CD8-positive, alpha-beta memory T cell (primary cell): ENCODE measurements at places on chromosomes 12 and 14. TPM values are rescaled to one million over a fixed set of nuclear protein-coding genes. Genes with fewer than 3 reads are reported as not detected.
A peak's percentile ranks its signal among the peaks of the same experiment; 100 is the strongest.

FBLN5 gene
- 0.96 TPM for total RNA-seq

TUNAR gene
- total RNA-seq = not detected

GRCh38 chr14:99225436-99226203 is 46.4 kb downstream of the BCL11B start:
- H3K4me1 ChIP-seq = peaks cover 98% of the 10 kb centered on the region
- no peaks in the 10 kb centered on the region for H3K27me3 ChIP-seq
- H3K36me3 ChIP-seq = peaks cover 50% of the 10 kb centered on the region
- peak overlapping the region; percentile 30 for H3K4me3 ChIP-seq
- no peak overlapping the region for H3K27ac ChIP-seq

CISTR gene
- not detected for total RNA-seq

GRCh38 chr14:58199726-58200479 is at the start of gene ACTR10:
TSS of gene ACTR10 (plus strand) at chr14:58200149. CDS start at chr14:58200218, 69 bp downstream.
- H3K36me3 ChIP-seq = no peaks in the 10 kb centered on the region
- H3K27ac ChIP-seq = peak within 1 kb of the TSS; percentile 92
- peak within 1 kb of the TSS; percentile 72 for H3K4me3 ChIP-seq
- H3K27me3 ChIP-seq = no peaks in the 10 kb centered on the region
- peaks cover 29% of the 10 kb centered on the region for H3K4me1 ChIP-seq
- DNase-seq = peak; percentile 90

PTCSC3 gene
- total RNA-seq = not detected

GRCh38 chr14:65007202-65007601 is 20.5 kb downstream of the FNTB start:
- DNase-seq = no peak
- no peaks in the 10 kb centered on the region for H3K4me1 ChIP-seq
- no peak overlapping the region for H3K4me3 ChIP-seq
- H3K36me3 ChIP-seq = no peaks in the 10 kb centered on the region

KSR2 gene
- 0.07 TPM for total RNA-seq
